Psoas muscle (tissue), 8 donors: ENCODE measurements at places on chromosomes 5 and 9. TPM values are rescaled to one million over a fixed set of nuclear protein-coding genes. Genes with fewer than 3 reads are reported as not detected.

The SV2C gene
- not detected for total RNA-seq

The AGGF1 gene
- 17.8 TPM for total RNA-seq

GRCh38 chr5:73232266-73233041, 59.5 kb downstream of the TMEM174 start:
- DNase-seq = no peak

DNA sequence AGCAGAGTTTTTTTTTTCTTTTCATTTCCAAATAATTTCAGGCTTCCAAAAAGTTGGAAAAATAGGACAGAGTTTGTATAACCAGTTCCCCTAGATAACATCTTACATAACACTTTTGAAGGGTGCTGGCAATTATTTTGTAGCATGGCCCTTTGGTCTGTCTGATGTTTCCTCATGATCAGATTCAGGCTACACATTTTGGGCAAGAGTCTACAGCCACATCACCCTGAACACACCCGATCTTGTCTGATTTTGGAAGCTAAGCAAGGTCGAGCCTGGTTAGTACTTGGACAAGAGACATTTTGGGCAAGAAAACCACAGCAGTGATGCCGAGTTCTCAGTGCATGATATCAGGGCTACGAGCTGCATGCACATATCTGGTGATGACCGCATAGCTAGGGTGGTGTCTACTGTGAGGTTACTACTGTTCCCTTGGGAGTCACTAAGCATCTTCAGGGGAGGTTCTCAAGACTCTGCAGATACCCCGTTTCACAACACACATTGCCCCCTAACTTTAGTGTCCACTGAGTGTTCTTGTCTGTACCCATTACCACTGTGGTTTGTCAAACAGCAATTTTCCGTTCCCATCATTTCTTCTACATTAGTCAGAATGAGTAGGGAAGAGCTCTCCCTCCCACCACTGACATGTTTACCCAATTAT, 86.2 kb downstream of the TTC39B start:
- no peak for DNase-seq

DNA sequence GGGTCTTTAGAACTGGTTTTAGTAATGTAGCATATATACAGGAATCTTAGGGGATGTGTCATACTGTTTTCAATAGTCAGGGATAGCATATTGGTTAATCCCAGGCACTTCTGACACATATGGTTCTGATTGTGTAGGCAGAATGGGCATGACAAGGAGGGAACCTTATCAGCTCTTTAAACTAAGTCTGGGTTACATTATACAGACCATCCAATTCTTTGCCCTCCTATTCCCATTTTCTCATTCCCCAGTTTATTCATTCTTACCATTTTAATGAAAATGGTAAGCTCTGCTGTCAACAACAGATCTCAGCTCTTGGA, 85.1 kb downstream of the NDUFAF2 start:
- DNase-seq = no peak

DNA sequence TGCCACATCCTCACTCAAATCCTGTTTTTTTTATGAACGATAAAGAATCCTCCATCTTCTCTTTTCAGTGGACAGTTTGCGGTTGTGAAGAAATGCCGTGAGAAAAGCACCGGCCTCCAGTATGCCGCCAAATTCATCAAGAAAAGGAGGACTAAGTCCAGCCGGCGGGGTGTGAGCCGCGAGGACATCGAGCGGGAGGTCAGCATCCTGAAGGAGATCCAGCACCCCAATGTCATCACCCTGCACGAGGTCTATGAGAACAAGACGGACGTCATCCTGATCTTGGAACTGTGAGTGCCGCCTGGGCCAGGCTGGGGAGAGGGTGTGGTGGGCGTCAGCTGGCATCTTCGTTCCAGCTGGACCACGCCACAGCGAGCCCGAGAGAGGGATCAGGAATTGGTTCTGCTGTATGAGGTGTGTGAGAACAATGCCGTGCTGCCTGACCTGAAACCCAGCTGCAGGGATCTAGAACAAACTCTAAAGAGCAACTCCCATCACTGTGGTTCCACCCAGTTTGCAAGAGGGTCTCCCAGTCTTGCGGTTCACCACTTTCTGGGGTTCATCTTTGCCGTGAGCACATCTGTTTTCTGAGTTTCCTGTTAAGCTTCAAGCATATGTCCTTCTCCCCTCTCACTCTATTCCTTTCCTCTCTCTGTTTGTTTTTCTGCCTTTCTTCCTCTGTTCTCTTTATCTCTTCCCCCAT, 107.4 kb downstream of the DAPK1 start:
- DNase-seq = no peak

DNA sequence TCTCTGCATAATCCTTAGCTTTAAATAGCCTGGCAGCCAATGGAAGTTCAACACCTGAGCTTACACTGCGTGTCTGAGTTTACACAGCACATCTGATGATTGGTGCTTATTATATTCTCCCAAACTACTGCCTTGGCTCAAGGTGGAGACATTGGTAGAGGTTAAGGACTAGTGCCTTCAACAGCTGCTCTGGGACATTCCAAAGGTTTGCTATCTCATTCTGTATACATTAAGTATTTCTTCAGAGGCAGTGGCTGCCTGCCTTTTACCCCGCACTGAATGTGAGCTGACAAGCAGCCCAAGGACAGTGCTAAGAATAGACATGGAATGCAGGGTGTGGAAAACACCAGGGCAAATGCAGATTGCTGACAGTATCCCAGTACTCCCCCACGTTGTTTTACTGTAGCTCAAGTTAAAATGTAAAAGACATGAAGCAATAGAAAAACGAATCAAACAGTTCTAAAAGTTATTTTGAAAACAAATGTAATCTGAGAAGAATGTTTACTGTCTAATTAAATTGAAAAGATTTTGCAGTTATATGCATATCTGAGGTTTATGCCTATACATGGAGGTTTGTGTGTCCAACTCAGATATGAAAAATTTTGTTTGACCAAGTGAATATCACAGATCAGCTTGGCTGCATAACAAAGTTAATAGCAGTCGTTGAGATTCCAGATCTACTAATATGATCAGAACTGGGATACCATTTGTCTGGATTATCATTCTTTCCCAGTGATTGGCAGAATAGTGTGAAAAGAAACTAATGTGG, 1.8 kb downstream of the HSPB3 start:
- no peak for DNase-seq

The LTC4S gene
- total RNA-seq = 4.9 TPM

GRCh38 chr5:102759289-102759688, 4.2 kb downstream of the PAM start:
- DNase-seq = no peak

DNA sequence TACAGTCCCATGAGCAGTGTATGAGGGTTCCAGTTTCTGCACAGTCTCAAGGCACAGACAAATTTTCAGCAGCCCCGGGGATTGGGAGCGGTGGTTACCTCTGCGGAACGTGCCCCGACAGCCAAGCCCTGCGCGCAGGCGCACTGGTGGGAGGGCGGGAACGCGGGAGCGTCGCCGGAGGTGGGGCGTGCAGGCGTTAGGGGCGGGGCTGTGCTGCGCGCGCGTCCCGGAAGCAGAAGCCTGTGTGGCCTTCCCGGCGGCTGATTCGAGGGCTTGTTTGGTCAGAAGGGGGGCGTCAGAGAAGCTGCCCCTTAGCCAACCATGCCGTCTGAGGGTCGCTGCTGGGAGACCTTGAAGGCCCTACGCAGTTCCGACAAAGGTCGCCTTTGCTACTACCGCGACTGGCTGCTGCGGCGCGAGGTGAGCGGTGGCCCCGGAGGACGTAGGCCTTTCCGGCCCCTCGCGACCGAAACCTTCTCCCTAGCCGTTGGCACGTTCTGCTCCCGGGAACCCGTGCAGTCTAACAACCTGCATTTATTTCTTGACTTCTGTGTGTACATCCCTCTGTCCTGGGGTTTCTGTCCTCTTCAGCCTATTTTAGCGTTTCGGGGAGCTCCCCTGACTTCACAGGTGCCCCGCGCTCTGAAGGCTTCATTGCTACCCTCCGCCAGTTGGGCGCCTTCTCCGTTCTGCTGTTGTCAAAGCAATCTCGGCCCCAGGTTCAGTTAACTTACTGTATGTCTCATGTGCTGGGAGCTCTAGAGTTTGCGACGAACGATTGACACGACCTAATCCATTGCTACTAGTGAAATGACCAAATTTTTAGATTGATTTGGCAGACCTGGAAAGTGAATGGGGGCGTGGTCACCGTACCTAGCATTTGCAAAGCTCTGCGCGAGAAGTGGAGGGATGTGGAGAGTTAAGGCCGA, at the start of gene GLE1:
Gene GLE1 (plus strand): TSS at position 235 of the 929 bp plus-strand sequence. CDS start 87 bp downstream, at position 322.
- DNase-seq = peak; percentile 98

The PTGDS gene
- total RNA-seq = 23.3 TPM

DNA sequence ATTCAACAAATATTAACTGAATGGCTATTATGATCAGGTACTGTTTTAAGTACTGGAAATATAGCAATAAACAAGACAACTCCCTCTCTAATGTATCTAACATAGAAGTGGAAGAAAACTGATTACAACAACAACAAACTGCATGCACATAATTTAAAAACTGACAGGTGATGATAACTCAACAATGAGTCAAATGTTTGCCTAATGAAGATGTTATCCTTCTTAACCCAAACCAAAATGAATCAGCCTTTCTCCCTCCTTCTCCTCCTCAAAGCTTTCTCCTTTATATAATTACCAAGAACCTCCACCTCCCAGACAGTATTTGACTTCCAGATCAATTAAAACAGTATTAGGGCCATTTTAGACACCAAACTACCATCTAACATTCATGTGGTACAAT, 49.3 kb downstream of the RICTOR start:
- no peak for DNase-seq

The PHF24 gene
- not detected for total RNA-seq

The GHR gene
- total RNA-seq = 60.3 TPM

- no peak for DNase-seq
Observed at GRCh38 chr9:79801459-79801858, 229.7 kb downstream of the TLE4 start.

DNA sequence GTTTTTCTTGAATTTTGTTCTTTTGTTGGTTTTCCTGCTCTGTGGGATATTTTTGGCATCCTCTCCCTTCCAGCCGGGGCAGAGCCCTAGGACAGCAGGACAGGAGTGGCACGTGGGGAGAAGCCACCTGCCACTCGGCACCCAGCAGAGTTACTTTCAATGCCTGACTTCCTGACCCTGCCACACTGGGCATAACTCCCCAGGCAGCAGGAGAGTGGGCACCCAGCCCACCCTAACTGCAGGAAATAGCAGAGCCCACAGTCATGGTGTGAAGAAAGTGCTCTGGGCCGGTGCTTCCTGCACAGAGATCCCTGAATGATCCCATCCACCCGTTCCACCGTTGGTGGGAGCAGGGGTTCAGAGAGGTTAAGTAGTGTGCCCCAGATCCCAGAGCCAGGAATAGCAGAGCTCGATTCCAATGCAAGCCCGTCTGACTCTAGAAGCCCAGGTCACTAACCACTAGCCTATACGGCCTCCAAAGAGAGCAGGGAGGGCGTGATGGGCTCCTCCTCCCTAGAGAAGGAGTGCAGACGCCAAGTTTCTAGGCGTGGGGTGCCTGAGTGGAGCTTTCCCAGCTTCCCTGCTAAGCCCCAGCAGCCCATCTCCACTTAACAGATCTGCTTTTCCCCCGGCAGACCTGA, 8.1 kb upstream of the NUP214 start:
- no peak for DNase-seq

The LPAR1 gene
- 4.7 TPM for total RNA-seq

DNA sequence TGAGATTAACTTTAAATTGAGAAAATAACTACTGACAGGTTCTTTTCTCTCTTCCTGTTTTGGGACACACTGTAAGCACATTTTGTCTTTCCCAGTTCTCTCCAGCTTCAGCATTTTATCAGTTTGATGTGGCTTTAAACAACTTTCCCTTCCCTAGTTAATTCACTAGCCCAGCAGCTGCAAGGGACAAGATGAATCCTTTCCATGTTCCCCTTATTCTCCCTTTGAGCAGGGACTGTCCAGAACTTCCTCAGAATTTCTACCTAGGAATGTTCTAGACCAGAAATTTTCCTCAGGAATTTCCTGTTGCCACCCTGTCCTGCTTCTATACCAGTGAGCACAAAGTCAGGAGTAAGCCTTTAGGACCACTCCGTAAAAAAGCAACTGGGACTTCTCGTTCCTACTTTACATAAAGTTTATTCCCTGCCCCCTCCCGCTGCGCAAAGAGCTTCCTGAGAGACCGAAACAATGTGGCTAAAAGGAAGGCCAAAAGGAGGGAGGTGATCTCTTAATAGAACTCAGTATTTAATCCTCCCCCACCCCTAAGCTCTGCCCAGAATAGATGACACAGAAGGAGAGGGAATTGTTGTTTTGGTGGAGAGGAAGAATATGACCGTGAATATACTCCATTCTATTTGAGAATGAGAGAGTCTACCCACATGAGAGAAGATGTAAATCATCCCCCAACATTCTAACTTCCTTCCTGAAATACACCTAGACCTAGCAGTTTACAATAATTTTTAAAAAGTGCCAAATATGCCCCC, 61.9 kb downstream of the GLIS3 start:
- DNase-seq = no peak

DNA sequence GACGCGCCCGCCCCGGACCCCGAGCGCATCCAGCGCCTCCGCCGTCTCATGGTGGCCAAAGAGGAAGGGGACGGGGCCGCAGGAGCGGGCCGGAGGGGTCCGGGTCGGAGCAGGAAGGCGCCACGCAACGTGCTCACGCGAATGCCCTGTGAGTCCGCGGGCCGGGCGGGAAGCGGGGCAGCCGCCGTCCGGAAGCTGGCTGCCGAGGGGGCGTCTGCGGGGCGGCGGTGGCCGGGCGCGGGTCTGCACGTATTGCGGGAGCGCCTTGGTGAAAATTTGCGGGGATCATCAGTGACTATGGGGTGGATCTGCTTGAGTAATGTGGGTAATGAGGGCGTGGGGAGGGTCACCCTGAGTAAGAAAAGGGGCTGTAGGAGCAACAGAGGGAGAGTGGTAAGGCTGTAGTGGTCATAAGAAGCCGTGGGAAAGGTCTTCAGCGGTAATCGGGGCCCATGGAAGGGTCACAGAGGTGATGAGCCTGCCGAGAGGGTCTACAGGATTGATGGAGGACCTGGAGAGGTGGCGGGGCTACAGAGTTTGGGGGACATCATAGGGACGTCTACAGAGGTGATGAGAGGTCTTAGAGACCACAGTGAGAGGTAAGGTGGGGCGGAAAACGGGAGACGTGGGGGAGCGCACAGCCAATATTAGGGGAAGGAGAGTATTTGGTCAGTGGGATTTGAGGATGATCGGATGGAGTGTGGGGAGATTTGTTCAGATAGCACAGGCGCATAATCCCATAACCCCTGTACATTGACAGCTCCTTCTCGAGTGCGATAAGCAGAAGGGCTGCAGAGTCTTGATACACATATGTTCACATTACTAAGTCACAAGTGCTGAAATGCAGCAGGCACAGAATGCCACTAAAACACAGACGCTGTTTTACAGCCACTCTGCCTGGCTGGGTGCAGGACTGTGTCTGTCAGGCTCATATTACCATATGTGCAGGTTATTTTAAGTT, 819 bp downstream of the LSM11 start:
- DNase-seq = peak; percentile 59
